ENCODE measurements at places on chromosomes 3 and 15.

GRCh38 chr3:148077318-148077923 is 620.3 kb upstream of the AGTR1 start:
- no peak for DNase-seq

GRCh38 chr3:114760679-114761078 is 386.4 kb downstream of the ZBTB20 start:
- no peak for DNase-seq

DNA sequence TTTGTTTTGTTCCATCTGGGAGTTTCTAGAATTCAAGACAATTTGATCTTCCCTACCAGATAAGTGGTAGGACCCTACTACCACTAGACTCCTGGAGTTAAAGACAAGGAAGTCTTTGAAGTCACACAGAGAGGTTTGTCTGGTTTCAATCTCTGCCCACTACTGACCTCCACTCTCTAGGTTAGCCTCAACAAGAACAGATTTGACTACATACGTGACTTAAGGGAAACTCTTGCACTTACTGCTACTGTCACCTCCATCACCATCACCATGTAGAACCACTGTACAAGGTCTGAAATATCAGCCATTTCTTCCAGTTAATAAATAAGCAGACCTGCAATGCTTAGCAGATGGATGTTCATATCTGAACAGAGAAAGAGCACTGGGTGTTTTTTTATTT is 148.3 kb upstream of the ARHGEF26 start:
- DNase-seq: no peak

DNA sequence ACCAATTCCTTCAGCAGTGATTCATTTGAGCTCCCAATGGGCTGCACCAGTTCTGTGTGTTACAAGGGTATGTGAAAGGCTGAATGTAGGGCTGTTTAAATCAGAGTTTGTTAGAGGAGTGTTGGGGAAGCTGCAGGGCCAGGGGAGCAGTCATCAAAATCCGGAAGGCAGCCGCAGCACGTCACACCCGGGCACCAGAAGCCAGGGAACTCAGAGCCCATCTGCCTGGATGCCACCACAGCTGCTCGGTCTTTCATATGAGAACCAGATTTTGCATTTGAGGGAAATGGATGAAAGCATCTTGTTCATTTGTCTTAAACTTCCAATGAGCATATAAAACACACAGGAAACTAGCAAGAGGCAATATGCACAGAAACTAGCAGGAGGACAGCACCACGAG is 24.2 kb upstream of the NEO1 start:
- no peak for DNase-seq

DNA sequence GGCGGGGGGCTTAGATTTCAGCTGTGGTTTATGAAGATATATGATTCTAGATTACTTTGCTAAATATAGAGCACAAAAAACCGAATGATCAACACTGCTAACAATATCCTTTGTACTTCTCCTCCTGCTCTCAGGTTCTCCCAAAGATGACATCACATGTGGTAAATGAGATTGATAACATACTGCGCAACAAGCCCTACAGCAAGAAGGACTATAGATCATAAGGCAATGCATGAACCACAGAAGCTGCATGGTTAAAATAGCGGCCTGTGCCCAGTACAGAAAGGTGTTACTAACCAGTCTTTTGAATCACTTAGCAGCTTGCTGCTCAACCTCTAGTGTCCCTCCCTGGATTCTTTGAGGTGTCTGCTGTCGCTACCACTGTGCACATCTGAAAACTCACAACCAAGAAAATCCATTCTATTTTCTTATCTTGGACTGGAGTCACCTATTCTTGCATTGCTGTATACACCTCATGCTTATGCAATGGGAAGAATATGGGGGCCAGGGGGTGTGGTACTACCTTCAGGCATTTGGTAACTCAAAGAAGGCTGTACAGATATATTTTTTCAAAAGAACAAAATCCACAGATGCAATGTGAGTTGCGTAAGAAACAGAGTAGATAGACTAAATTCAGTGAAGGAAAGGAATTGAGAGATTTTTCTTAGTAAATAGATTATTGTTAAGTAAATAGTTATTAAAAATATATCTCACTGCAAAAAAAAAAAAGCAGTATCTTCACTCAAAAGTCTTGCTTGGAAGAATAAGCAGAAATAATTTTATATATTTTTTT is 18.2 kb downstream of the SSR3 start:
- no peak for DNase-seq

- no peak for DNase-seq
These were observed 112.0 kb downstream of the LIPC start for GRCh38 chr15:58543664-58544335.

- no peak for DNase-seq
These were observed 115.1 kb downstream of the FHIT start for GRCh38 chr3:61136191-61136590.

DNA sequence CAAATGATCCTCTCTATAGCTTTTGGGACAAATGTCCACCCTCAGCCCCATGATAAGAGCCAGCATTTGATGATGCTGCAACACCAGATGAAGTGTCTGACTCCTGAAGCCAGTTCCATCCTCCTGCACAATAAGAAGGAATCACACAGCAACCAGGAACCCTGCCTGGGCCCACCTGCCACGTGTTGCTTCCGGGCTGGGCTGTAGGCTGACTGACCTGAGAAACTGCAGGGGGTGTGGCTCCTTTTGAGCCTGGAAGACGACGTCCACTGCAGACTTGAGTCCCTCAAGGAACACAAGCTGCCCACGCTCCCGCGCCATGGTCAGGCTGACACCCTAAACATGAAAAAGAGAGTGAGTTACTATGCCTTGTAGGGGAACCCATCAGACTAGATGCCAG is 9.4 kb downstream of the ELP6 start:
- DNase-seq: no peak

DNA sequence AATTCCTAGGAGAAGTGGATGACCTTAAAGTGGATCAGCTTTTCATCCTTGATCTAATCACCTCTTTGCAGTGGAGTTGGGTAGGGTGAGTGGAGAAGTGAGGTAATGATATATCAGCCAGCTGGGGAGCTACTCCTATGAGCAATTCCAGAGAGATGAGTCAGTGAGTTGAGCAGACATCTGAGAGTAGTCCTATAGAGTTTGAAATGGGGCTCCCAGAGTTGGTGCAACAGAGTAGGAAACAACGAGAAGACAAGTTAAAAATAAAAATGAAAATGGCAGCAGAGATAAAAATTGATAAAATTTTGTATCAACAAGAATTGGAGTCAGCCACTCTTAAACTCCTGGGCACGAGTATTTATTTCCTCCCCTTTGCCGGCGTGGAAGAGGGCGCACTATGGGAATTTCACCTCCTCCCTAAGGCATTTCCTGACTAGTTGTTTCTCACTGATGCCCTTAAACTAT is 150.8 kb upstream of the DPH6 start:
- DNase-seq: no peak

DNA sequence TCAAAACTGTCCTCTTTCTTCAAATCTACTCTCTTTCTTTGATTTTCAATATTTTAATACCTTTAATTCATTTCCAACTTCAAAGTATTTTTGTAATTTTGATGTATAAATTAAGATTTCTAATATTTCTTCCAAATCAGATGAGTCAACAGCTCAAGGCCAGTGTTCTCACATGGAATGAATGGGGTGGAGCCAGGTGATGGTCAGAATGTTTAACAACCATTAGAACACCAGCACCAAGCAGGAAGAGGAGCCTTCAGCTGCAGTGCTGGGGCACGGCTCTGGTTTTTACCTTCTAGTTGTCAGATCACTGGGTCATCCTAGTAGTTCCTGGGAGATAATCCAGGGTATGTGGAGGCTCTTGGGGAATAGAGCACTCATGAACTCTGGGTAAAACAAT is 494.5 kb upstream of the PDZRN3 start:
- no peak for DNase-seq

DNA sequence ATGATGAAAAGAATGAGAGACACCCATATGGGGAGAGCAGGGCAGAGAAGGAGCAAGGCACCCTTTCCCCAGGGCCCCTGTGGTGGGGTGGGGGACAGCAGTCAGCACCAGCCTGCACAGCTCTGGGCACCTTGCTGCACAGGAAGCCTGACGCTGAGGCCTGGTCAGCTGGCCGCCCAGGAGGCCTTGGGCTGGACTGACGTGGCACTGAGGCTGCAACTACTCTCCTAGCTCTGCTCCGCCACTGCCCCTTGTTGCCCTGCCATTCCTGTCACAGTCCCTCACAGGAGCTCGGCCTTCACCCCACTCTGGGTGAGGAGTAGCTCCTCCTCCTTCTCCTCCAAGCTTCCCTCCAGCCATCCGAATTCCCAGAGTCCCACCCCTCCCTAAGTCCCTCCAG is 99.7 kb downstream of the CPN2 start:
- DNase-seq: no peak

DNA sequence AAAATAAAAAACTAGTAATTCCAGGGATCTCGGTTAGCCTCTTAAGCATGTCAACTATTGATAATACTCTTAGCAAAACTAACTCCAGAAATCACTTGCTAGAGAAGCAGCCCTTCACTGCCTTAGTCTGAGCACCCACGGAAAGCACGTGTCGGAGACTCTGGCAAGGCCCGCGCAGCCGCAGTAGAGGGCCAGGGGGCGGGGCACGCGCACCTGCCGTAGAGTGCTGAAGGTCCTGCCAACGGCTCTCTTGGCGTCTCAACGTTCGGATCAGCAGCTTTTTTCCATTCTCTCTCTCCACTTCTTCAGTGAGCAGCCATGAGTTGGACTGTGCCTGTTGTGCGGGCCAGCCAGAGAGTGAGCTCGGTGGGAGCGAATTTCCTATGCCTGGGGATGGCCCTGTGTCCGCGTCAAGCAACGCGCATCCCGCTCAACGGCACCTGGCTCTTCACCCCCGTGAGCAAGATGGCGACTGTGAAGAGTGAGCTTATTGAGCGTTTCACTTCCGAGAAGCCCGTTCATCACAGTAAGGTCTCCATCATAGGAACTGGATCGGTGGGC is at the start of gene LDHAL6B:
LDHAL6B (plus strand) TSS at position 221 of the 561 bp plus-strand sequence; CDS start at position 319, 98 bp downstream.
- no peak for DNase-seq

GRCh38 chr3:12273045-12273695 is 15.7 kb upstream of the PPARG start:
- DNase-seq: no peak

DNA sequence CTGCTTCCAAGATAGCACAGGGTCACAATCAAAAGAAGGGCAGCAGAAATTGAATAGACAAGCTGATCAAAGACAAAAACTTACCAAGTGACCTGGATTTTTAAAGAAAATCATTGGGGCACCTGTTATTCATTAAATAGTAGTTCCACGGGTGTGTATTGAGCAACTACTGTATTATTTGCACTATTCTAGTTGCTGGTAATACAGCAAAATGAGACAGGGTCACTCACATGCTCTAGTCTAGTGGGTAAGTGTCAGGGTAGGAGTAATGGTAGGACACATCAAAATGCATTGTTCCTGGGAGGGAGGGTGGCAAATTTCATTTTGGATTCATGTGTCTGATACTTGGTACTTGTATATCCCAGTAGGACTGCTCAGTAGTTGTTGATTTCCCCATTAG is 127.9 kb downstream of the SQOR start:
- no peak for DNase-seq

- DNase-seq: no peak
These were observed 48.2 kb upstream of the TNK2 start for GRCh38 chr3:195956577-195956976.

DNA sequence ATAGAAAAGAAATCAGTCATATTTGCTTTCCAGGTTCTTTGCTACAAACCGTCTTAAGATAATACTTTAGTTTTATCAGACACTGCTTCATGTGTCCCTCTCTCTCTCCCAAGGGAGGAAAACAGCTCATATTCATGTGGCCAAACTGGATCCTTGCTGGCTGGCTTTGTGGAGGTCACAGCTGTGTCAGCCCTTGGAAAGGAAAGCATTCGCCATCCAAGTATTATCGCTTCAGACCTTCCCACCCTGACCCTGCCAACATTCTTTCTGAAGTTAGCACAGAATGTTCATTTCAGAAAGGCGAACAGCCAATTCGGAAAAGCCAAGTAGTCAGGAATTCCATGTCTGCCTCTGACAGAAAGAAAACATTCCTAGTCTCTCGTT is 213.6 kb downstream of the FEZF2 start:
- DNase-seq: no peak

DNA sequence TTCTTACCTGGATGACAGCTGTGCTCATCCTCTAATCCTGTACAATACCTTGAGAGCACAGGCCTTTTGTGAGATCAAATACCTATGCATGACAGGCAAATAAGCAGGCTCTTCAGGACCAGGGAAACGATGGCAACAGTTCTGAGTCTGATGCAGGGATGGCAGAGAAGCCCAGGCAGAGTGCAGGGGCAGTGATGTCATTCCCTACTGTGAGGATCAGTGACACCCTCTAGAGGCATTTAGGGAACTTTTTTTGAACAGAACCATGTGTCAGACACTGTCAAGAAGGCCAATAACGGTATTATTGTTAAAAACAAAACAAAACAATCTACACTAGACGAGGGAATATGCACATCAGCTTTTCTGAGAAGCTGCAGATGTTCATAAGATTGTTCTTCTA is 314.8 kb upstream of the CTDSPL start:
- DNase-seq: no peak

- no peak for DNase-seq
These were observed 58.9 kb downstream of the CNOT10 start for GRCh38 chr3:32743934-32744333.

GRCh38 chr15:62932436-62932835 is 110.1 kb upstream of the TPM1 start:
- DNase-seq: no peak

GRCh38 chr3:110420158-110420641 is 651.4 kb upstream of the NECTIN3 start:
- DNase-seq: no peak

DNA sequence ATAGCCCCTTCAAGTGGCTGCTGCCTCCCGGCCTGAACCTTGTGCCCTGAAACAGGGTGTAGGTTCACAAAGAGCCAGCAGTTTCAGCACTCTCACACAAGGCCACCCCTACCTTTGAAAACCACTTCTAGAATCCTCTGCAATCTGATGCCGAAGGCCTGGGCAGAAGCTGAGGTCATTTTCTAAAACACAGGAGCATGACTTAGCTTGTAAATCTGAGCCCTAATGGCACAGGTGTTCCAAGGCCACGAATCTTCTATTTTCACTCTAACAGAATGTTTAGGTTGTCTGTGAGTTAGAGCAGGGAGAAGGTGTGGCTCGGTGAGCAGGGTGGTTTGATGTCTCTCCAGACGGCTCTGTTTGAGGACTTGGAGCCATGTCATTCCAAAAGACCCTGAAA is 62.3 kb downstream of the SYNM start:
- no peak for DNase-seq

GRCh38 chr3:183579967-183580900 is 24.7 kb upstream of the KLHL6 start:
- no peak for DNase-seq

GRCh38 chr15:23773093-23773492 is 86.0 kb upstream of the NDN start:
- DNase-seq: no peak

GRCh38 chr3:197224034-197224444 is 74.4 kb downstream of the DLG1 start:
- no peak for DNase-seq

GRCh38 chr3:104069114-104069513 is 1297.6 kb upstream of the ALCAM start:
- no peak for DNase-seq

- DNase-seq: no peak
These were observed 101.5 kb downstream of the PGPEP1L start for GRCh38 chr15:98905963-98906711.
